ENCODE measurements at places on chromosomes 13 and 19.

- DNase-seq = no peak
These were observed 30.0 kb downstream of the KEAP1 start for GRCh38 chr19:10473192-10473591.

DNA sequence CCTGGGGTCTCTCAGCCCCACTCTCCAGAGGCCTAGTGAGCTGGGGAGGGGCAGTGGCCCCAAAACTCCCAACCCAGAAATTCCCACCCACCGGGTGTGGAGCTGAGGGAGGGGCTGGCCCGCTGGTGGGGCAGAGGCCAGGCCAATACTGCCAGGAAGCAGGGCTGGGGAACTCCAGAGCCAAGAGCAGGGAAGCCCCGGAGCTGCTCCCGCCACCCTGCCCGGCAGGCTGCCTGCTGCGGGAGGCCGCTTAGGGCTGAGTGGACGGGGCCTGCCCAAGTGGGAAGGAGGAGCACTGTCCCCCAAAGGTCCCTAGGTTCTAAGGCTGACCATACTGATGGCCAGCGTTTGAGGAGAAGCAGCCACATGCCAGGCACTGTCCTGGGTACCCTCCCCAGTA, 13.0 kb upstream of the RELB start:
- no peak for DNase-seq

GRCh38 chr13:36163809-36164308, 32.7 kb upstream of the DCLK1 start:
- peak; percentile 42 for DNase-seq

DNA sequence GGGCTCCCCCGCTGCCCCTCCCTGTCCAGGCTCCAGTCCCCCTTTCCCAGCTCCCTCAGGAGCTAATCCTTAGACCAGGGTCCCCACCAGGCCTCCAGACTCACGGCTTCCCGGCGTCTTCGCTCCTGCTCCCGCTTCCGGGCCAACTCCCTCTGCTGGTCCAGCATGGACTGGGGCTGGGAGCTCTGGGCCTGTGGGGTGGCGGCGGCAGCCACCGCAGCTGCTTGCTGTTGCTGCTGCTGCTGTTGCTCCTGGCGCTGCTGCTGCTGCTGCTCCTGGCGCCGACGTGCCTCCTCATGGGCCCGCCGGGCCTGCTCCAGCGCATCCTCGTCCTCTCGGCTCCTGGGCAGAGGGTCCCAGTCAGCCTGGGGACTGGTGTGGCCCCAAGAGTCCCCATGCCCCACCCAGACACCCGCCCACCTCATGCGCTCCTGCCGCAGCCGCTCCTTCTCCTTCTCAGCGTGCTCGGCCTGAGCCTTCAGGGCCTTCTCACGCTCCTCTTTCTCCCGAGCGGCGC, 6.4 kb upstream of the EPHX3 start:
- DNase-seq = no peak

GRCh38 chr19:11261971-11262839, at the start of gene DOCK6:
Gene DOCK6 (minus strand): TSS chr19:11262524. CDS start chr19:11262440, 84 bp downstream.
- DNase-seq = no peak

DNA sequence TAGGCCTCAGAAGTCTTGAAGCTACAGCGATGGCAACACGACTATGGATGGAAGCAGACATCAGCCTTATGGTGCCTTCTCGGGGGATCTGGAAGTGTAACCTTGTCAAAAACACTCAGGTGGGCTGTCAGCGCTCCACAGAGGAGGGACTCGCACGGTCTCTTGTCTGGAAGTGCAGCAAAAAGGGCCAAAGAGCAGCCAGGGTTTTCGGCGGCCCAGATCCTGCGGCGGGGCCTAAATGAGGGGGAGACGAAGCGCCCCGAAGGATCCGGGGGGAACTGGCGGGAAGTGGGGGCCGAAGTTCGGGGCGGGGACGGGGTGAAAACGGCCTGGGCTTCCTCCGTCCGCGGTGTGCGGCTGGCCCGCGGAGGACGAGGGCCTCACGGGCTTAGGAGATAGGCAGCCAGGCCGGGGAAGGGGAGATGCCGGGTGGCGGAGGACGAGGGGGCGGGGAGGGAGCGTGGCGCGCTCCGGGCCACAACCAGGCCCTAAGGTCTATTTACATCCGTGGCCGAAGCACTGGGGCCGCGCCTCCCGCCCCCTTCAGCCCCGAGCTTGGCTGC, 637 bp downstream of the RANBP3 start:
- no peak for DNase-seq

DNA sequence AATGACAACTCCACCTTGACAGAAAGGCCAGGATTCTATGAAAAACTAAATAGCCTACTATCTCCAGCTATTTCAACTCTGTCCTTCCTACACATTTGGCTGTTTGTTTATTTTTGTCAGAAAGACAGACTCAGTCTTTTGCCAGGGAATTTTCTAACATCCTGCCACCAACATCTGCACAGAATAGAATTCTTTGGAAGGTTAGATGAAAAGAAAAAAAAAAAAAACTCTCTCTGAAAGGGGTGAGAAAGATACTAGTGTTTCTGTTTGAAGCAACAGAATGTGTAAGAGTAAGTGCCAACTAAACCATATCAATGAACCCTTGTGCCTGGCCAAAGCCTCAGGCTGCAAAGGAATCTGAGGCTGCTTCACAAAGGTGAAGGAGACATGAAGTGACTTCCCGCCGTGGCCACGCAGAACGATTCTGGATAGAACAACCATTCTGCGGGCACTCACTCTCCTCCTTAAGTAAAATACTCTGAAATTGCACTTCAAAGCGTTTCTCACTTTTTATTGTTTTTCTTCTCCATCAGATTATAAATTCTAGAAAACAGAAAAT, 498.2 kb downstream of the IRS2 start:
- DNase-seq = no peak

DNA sequence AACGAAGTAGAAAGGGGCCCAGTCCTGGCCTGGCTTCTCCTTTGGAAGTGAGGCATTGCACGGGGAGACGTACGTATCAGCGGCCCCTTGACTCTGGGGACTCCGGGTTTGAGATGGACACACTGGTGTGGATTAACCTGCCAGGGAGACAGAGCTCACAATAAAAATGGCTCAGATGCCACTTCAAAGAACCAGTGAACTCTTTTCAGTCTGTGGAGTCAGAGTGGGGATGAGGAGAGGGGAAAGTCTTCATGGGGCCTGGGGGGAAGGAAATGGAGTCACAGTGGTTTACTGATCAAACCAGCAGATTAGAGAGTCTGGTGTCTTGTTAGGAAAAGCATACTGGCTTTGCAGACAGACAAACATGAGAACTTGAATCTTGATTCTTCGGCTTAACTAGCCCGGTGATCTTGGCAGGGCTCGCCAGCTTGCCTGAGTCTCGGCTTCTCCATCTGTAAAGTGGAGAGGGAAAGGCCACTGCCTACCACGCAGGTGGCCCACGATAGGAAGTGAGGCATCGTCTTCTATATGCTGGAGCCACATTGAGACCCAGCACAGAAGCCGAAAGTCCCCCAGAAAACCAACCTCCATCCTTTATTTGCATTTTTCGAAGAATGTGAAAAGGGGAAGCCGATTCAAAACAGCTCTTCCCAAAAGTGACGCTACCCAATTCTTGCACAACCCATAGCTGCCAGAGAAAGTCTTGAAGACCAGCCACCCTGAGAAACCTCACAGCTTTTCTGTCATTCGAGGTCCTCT, at the start of gene FFAR1:
TSS of gene FFAR1 (plus strand) at position 732 of the 759 bp plus-strand sequence. CDS start 3,650 bp downstream, outside the sequence.
- DNase-seq = no peak
